KG1 (cell line): ENCODE measurements at places on chromosomes 4 and X.
A peak's percentile ranks its signal among the peaks of the same experiment; 100 is the strongest.

GRCh38 chrX:1475881-1476280, 23.2 kb upstream of the ASMTL start:
- no peak for DNase-seq

DNA sequence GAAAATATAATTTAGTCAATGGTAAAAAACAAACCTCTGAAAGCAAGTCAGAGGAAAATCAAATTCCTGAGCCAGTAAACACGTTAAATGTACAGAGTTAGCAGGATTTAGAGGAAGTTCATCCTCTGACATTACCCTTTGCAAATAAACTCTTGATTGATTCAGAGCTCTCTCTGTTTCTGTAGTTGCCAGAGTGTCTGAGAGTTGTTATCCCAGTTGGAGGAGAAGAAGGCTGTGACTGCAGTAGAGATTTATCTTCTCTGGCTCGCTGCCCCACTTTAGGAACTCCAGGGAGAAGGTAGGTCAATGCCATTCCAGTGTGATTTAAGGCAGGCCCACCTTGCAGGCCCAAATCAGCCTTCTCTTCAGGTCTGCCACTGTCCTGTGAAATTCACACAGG, 6.2 kb upstream of the AMOT start:
- no peak for DNase-seq

DNA sequence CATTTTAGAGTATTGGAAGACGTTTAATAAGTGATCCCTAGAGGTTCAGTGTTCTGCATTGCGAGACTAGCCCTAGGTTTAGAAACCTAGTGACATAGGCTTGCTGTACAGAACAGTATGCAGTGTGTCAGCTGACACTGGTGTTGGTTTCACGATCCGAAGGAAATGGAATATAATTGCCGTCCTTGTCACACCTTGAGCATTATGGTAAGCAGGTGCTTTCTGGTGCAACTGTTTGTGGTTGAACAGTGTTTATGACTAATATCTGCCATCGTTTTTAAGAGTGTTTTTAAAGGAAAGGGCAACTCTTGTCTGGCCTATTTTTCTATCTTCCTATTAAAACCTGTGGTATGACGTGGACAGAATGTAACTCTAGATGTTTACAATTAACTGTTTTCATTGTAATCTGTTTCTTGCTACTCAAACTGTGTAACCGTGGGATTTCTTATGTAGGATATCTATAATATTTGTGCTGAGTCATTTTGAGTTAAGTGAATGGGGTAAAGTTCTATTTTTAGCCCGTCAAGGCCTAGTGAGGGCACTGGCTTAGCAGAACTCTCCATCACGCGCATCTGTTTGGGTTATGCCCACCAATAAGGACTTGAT, 53.8 kb upstream of the TBC1D14 start:
- DNase-seq: no peak

- DNase-seq: no peak
These were observed 184.1 kb downstream of the DCHS2 start for GRCh38 chr4:154307451-154307850.

GRCh38 chrX:31323658-31324057, 251.8 kb upstream of the FTHL17 start:
- no peak for DNase-seq

GRCh38 chr4:55765070-55765469, 54.5 kb upstream of the EXOC1L start:
- DNase-seq: no peak

- no peak for DNase-seq
These were observed 138.2 kb downstream of the KLHL13 start for GRCh38 chrX:117978402-117978801.

DNA sequence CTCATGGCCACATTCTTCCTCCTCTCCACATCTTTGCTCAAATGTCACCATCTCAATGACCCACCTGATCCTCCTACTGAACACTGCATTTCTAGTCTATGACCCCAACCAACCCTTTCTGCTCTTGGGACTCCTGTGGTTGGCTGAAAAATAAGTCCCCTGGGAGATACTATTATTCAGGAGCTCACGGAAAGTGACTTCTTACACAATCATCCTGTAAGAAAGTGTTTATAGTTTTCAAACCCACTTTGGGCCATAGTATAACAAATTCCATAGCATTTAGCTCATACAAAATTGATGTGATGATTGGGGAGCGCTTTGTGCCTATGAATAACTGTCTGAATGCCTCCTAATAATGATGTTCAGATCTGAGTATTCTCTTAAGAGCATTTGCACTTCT, 161.4 kb upstream of the HS3ST1 start:
- no peak for DNase-seq

GRCh38 chr4:2082627-2083026, 23.5 kb downstream of the NAT8L start:
- no peak for DNase-seq

DNA sequence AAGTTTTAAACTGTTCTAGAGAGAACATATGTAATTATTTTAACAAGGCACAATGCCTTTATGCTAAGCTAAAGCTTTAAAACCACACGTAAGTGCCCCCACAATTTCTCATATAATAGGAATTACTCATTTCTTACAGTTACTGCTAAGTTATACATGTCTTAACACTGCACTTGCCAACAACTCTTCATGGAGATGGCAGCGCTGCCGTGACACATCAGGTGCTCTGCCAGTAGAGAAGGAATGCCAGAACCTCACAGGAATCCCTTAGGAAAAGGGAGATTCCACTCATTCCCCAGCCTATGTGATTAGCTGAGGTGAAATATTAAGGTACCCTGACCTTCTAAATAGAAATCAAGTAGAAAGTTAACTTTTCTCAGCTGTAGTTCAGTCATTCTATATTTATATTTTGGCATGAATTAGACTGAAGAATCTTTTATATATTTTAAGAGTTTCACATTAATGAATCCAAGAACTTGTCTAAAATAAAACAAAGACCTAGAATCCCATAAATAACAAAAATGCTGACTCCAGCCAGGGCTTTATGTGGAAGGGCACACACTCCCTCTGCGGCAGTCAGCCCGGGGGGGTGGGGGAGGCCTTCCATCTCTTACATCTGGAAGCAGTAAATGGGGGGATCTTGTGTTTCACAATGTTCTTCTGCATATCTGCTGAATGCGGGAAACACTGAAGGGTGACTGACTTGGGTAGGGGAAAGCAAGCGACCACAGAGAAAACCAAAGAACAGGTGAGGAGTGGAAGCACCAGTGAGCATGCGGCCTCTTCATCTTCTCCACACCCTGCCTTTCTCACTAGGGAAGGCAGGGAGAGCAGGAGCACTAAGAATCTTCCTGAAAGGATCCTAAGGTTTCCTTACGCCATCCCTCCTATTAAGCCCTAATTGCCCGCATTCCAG, 23.7 kb downstream of the ACSL1 start:
- no peak for DNase-seq

DNA sequence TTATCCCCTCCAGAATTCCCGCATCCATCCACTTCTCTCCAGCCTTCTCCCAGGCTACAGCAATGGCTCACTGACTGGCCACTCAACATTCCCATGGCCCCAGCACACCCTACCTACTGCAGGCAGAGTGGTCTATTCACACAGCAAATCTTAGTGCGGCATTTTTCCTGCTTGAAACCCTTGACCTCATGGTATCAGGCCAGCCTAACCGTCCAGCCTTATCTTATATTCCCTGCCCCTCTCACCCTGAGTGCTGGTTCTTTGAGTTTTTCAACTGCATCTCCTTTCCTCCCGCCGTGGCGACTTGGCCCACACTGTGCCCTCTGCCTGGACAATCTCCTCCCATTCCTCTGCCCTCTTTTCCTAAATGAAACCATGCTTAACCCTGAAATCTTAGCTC, 10.0 kb upstream of the S100G start:
- no peak for DNase-seq

GRCh38 chr4:184896868-184897715, 71.3 kb upstream of the ACSL1 start:
- no peak for DNase-seq

- DNase-seq: no peak
These were observed 674 bp upstream of the IL15 start for GRCh38 chr4:141635736-141636081.

- DNase-seq: no peak
These were observed 41.2 kb downstream of the LIN54 start for GRCh38 chr4:82969414-82969813.

GRCh38 chr4:169484485-169484884, 127.9 kb downstream of the NEK1 start:
- no peak for DNase-seq

DNA sequence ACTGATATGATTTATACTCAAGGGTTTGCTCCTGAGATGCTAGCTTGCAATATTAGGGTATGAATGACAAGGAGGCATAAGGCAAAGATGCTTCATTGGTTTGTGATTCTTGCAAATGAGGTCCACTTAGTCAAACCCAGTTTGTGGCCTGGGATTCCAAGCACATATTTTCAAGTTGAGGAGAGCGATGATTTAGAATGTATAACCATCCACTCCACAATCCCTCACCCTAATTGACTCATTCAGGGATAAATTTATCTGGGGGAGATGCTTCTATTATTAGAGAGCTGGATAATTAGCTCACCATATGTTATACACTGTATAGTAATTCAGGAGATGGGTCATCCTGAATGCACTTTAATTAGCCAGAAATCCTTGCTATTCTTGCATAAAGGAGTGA, 118.3 kb upstream of the PUDP start:
- DNase-seq: no peak

- DNase-seq: no peak
These were observed 4.1 kb downstream of the PRIMPOL start for GRCh38 chr4:184653650-184654049.

- no peak for DNase-seq
These were observed 222.4 kb downstream of the APBB2 start for GRCh38 chr4:40991908-40992307.

DNA sequence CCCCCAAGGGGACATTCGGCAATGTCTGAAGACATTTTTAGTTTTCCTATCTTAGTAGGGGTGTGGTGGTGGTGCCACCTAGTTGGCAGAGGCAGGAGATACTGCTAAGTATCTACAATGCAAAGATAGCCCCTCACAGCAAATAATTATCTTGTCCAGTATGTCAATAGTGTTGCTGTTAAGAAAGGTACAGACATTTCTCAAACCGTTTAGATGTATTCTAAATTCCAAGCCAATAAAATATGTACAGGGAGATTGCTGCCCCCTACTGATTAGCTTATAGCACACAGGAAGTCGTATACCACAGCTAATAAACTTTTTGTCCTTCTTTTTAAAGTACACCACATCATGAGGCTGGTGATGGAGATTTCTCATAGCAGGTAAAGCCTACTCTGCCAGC, 260.5 kb downstream of the TMA16 start:
- DNase-seq: no peak

GRCh38 chrX:153926552-153926857, 441 bp upstream of the ARHGAP4 start:
- peak; percentile 67 for DNase-seq

GRCh38 chrX:122850326-122850725, 333.8 kb upstream of the GRIA3 start:
- no peak for DNase-seq

DNA sequence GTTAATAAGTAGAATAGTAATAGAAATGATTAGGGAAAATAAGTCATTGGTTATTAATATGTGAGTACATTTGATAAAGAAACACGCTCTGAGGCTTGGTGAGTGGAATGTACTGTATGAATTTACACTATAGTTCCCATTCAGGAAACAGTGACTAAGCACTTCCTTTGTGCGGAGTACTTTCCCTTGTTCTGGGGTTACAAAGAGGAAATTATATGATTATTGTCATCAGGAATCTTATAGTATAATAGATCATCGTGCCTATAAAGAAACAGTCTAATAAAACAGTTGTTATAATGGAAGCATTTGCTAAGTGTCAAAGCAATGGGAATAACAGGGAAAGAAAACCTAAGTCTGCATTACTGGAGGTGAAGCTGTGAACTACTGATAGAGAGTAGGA, 138.0 kb downstream of the RPA4 start:
- no peak for DNase-seq

- no peak for DNase-seq
These were observed 32.2 kb downstream of the CFAP299 start for GRCh38 chr4:80367737-80368136.

DNA sequence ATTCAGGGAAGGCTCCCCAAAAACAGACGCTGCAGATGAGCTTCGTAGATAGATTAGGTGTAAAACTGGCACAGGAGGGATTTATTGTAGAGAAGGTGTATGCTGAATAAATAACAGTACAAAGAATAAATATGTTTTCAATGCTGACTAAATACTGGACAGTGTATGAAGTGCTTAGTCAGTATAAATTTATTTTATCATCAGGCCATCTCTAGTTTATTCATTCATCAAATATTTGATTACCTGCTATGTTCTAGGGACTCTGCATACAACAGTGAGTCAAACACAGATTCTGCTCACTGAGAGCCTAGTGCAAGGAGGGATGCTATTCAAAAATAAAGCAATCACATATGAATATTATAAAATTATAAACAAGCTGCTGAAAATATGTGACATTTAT, 63.6 kb upstream of the TSPAN5 start:
- DNase-seq: no peak

GRCh38 chr4:118398226-118399090, 45.7 kb upstream of the PRSS12 start:
- DNase-seq: peak; percentile 68
